ENCODE measurements at places on chromosomes 3 and 15.

DNA sequence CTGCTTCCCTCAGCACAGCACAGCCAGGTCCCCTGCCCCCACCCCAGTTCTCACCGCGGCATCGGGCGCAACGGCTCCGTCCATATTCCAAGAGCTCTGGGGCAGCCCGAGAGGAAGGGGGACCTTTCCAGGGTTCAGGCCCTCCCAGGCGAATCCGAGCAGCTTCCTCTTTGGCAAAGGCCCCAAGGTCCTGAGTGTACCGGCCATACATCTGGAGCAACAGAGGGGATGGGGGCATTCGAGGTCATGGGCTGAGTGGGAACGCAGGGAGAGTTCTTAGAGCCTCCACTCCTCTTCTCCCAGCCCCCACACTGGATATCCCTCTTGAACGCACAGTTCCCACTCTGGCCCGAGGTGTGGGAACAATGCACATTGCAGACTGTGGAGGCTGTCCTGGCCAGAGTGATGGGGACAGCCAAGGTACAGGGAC is 2.5 kb downstream of the CLCN2 start:
- no peak for DNase-seq

- DNase-seq, result no peak
These were observed 265.1 kb upstream of the NR2E3 start for GRCh38 chr15:71545223-71545760.

DNA sequence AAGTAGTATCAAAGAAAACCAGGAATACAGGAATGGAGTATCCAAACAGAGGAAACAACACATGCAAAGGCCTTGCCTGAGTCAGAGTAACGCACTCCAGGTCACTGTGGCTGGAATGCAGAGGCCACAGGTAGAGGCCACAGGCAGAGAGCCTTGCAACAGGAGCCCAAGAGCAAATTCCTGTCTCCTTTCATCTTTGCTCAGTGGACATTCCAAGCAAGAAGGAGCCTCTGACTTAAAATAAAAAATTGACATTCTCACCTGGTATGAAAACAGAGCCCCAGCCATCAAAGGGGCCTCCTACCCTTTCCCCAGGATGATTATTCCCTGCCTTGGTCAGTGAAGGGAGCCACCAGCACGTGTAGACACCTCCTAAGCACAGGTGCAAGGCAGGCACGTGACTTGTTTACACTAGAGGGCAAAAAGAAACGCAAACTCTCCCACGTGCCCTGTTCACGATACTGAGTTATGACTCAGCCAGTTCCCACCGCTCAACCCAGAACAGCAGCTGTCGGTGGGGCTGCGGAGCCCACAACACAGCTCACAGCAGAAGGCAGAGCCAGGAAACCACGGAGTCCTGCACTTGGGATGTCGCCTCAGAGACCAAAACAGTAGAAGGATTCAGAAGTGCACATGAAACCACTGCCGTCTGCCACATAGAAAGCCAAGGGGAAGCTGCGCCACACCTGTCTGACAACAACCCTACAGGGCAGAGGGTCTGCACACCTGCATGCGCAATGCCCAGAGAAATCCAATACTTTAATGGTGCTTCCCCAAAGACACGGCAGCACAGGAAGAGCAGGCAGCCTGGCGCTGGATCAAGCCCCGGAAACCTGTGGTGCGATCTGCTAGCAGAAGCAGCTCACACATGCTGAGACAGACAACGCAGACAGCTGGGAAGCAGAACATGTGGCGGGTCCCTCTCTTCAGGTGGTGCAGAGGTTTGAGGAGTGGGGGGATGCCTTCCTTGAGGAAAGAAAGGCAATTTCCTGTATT is 52.1 kb downstream of the ITGB5 start:
- peak; percentile 41 for DNase-seq

- DNase-seq, result peak; percentile 58
These were observed at the start of gene DZIP1L for GRCh38 chr3:138114988-138115971. Gene DZIP1L (minus strand): TSS chr3:138115608. CDS start chr3:138103971, 11,637 bp downstream.

- DNase-seq, result no peak
These were observed 61.8 kb downstream of the ARIH1 start for GRCh38 chr15:72535911-72536310.

DNA sequence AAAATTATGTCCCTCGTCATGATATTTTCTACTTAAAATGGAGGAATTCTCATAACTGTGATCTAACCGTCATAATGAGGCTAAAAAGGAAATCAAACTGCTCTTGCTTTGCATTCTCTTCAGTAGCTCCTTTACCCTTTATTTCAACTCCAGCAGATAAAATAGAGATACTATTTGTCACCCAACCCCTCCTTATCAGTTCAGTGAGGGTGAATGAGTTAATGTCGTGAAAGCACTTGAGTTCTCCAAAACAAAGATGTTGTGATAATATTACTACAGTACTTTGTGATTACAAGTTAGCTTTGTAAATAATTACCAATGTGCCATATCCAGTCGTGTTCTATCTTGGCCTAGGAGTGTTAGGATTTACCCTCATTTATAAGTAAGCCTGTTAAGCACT is 63.4 kb upstream of the ANKRD28 start:
- no peak for DNase-seq

DNA sequence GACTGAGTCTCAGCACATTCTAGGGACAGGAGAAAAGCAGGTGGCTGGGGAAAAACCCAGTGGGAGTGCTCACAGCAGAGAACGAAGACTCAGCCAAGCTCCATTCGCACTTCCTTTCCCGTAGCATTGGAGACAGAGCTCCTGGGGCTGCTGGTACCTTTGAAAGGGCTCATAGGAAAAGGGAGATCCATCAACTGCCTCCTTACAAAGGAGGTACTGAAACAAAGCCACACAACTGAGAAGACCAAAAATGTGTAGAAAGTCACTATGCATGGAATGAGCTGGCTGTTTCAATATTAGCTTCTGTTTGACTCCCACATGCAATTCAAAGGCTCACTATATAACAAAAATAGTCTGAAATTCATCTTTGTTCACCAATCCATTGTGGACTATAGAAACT is 16.9 kb downstream of the STIMATE start:
- no peak for DNase-seq

DNA sequence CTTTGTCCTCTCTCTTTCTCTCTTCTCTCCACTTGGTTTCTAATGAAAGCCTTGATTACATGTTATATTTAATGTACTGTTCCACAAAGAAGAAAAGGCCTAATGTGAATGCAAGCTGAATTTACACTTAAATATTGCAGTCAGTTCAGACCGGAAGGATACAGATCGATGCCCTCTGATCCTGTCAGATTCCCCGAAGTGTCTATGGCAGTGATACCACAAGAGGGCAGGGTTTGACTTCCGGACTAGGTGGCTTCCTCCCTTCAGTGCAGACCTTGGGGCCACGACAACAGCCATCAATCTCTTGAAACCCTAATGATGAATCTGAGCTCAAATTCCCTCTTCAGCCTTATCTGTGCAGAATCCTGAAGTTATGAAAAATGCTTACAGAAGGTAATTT is 29.5 kb downstream of the AGTR1 start:
- DNase-seq, result peak; percentile 11

- DNase-seq, result no peak
These were observed 17.4 kb downstream of the ATP11B start for GRCh38 chr3:182810574-182811268.

- no peak for DNase-seq
These were observed 11.7 kb downstream of the BAHD1 start for GRCh38 chr15:40452296-40453090.

DNA sequence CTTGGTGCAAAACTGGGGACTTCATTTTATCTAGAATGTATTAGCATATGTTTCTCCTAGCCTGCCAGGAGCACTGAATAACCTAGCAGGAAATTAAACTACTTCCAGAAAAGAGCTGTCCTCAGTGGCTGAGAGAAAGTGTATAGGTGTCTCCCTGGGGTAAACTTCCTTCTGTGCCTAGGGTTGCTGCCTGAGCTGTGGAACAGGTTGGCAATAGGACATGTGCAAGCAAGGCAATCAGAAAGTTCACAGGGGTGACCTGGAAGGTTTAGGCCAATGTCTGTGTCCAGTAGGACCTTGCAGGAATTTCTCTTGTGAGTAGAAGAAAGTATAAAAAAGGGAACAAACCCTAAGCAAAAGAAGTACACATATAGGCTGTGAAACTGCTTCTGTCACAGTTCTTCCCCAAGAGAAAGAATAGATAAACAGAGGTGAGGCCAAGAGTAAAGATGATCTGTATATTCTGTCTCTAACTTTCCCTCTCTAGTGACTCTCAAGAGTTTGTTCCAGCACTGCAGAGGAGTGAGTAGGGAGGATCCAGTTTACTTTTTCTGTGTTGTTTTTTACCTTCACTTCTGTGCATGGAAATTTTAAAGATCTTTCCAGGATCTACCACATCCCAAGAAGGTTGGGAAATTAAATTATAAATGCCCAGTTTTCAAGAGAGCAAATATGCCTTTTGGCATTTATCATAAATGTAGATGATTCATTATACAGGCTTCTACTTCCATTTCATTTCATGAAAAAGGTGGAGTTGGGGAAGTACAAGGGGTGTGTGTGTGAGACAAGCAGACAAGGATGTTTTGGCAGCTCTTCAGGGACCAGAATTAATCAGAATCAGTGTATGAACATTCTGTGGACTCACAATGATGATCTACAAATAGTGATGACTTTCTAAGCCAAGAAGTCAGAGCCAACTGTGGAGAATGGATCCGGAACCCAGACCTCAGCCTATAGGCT is 155.2 kb downstream of the RBPMS2 start:
- no peak for DNase-seq

- no peak for DNase-seq
These were observed 437.2 kb downstream of the SI start for GRCh38 chr3:164641071-164641470.

DNA sequence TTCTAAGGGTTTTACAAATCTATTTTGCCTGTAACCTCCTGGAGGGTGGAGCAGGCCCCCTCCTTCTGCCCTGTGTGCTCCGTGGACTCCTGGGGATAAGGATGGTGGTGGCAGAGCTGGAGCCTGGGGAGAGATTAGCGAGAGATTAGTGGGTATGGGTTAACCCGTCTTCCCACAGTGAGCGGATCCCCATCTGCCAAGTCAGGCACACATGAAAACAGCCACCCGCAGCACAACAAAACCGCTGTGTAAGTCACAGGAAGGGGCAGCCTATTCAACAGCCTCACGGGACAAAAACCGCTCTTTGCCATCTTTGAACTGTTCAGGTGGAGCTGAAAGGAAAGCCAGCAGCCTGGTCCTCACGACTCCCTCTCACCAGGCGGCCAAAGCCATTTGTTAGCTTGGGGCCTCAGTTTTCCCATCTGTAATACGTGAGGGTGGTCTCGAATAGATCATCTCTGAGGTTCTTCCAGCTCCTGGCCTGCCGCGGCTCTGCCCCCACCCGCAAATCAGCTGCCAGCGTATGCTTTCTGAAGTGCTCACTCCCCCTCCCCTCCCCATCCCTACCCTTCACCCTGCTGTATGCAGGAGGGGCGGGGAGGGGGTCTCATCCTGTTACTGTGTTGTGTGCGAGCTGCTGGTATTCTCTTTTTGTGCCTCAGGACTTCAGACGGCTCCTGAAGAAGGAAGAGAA is 43.6 kb downstream of the PDIA5 start:
- DNase-seq, result no peak

DNA sequence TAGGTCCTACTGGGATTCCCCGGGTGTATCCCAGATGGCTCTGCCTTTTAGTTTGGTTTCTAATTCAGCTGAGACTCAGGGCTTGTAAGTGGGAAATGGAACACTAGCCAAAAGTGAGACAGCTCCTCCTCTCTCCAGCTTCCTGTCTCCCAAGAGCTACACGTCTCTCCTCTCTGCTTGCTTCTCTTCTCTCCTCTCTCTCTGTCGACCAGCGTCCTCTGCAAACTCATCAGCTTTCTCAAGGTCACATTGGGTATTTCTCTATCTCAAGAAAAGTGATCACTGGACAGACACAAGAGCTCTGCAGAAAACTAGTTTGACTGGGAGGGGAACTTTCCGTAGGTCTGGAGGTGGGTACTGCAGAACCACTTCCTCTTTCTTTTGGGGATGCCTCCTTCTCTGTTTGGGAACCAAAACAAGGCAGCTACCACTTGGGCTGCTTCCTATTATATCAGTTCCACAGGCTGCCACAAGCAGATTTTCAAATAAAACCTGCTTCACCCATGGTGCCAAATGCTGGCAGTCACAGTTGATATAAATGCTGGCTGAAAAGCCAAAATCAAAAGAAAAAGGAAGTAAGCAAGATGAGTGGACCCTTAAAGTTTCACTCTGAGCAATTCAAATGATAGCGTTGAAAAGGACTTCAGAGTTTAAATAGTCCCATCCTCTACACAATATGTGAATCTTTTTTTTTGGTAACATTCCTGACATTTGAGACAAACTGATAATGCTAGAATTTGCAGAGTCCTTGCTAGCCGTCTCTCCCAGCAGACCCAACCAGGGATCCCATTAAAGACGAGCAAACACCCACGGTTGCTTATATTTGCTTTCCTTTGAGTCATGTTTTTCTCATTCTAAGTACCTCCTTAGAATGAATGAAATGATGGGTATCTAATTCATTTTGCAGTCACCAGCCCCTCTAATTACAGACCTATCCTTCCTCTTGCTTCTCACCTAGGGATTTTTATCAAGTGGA is 7.2 kb upstream of the DYNC1LI1 start:
- peak; percentile 39 for DNase-seq

DNA sequence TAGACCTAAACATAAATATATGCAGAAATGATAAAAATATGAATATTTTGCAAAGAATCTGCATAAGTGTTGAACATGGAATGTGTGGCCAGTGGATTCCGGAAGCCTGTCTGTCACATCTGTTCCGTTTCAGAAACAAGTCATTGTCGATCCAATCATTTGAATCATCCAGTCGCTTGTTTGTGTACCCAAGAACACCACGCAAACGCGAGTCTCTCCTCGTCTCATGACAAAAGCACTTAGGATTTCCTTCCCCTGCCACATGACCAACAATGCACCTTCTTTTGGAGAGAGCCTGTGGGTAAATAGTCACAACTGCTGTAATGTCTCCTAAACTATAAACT is 80.2 kb downstream of the FMN1 start:
- no peak for DNase-seq

DNA sequence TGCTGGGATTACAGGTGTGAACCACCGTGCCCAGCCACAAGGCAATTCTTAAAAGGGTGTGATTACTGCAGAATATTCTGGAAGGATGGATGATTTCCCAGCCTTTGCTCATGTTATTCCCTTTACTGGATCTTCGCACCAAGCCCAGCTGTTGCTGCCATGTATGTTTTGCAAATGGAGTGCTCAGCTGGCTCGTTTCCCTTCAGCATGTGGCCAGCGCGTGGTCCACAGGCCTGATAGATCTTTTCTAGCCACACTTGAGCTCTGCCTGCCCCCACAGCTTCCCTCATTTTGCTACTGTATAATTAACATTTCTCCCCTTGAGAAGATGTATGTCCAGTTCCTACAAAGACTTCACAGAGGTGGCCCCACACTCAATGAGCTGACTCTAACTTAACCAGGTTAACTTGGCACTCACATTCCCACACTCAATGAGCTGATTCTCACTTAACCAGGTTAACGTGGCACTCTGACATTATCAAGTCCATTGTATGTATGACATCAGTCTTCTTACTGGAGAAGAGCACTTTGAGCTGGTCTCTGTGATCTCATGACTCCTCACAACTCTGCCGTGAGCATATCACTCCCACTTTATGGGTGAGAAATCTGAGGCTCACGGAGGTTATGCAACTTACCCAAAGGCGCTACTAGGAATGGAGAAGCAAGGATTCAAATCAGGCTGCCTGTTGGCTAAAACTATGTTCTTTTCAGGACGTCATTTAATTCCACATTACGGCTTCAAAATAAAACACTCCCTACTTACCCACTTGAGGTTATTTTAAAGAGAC is 49.2 kb downstream of the TM4SF4 start:
- DNase-seq, result no peak

All from GM12891 (cell line).